ENCODE measurements at places on chromosomes 12 and 14.

- DNase-seq, result no peak
These were observed 27.4 kb downstream of the DNM1L start for GRCh38 chr12:32706335-32707024.

- no peak for DNase-seq
These were observed 243.2 kb downstream of the ANO6 start for GRCh38 chr12:45458854-45459807.

DNA sequence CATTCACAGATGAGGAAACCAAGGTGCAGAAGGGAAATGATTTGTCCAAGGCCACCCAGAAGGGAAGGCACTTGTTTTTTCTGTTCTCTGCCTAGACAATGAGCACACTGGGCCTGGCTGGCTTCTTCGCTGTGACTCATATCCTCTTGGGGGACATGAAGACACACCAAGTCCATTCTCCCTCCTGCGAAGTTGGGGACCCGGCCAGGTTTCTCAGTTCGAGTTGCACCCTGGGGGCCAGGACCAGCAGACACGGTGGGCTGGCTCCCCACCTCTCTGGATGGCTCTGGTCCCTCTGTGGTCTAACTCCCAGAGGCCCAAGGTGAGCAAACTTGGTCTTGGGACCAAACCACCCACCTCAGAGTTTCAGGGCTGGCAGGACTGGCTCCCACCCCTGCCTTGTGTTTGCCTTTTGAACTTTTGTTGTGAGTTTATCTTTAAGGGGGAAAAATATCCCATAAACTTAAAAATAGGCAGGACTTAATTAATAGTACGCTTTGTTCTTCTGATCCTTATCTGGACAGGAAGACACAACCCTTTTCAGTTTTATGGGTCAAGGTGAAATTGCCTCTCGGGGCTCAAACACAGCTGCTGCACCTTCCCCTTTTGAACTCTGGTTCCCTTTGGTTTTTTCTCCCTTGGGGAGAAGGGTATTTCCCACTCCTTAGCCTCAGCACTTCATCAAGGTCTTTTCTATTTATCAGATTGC lies 9.0 kb upstream of the MLEC start:
- no peak for DNase-seq

GRCh38 chr14:22898302-22899090 lies 15.5 kb downstream of the REM2 start:
- no peak for DNase-seq

DNA sequence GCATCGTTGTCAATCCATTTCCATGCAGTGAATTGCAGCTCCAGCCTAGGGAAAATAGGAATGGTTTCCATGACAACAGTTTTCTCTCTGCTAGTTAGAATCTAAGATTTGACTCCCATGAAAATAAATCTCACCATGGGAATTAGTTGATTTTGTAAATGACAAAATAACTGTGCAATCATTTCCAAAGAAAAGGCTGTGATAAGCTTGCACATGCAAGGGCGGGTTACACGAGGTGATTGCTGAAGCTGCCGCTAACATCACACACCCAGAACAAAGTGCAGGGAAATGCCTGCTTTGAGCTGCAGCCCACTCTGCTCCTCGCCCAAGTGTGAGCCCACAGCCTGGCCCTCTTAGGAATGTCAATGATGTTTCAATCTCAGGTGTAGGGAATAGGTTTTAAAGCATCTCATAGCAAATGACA lies 53.8 kb downstream of the TRIM9 start:
- no peak for DNase-seq
